ENCODE measurements at places on chromosomes 16 and 17.

GRCh38 chr17:28698253-28698941 is 13.3 kb downstream of the PROCA1 start:
- peak; percentile 26 for DNase-seq

DNA sequence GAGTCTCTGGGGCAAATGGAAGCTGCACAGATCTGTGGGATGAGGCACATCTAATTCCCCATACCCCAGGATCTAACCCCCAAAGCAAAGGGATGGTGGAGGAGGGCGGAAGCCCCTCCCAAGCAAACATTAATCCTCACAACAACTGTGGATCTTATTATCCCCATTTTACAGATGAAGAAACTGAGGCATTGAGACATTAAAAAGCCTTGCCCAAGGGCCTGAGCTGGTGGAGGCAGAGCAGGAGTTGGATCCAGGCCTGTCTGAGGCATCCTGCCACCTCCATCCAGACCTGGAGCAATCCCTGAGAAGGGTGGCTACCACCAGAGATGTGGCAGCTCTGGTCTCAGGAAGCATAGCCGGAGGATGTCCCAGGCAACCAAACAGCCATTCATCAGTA is 17.7 kb upstream of the CBFB start:
- DNase-seq, result no peak

DNA sequence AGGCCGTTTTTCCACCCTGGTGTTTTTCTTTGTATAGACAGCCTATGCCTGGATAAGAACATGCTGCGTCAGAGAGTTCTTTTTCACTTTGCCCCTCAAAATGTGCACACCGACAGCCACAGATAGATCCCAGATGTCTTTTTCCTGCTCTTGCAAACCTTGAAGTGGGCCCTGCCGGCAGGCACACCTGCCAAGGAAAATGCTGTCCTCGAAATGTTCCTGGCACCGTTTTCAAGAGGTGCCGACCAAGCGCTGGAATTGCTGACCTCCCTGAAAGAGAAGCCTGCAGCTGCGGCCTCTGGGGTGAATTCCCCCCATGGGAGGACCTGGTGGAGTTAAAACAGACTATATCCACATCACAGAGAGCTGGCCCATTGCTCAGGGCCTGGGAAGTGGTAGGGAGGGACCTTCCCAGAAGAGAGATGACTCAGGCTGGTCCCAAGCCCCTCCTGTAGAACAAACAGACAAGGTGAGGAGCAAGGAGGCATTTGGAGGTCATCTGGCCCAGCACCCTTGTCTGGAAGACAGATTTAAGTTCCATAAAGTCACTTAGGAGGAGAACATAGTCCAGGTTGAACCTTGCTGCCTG is 668.1 kb downstream of the MAF start:
- no peak for DNase-seq

GRCh38 chr16:55706739-55707384 is 51.1 kb downstream of the SLC6A2 start:
- DNase-seq, result no peak

DNA sequence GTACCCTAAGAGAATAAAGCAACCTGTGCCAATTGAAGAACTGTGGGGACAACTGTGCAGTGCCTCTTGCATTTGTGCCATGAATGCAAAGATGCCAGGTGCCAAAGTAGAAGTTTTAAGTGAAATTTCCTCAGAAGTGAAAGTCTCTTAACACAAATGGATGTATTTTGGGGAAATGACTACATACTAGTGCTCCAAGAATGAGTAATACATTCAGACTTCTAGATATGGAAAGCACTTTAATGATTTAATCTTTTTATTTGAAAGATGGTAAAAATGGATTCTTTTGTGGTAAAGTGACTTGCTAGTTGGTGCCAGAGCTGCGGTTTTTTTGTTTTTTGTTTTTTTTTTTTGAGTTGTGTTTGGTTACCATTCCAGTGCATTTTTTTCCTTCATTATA is 15.0 kb downstream of the UTP18 start:
- no peak for DNase-seq

- peak; percentile 74 for DNase-seq
Measured at GRCh38 chr17:58755577-58756245, at the start of gene PPM1E. Gene PPM1E (plus strand): TSS chr17:58755854.

GRCh38 chr16:1278477-1278876 is 22.6 kb downstream of the TPSD1 start:
- no peak for DNase-seq

DNA sequence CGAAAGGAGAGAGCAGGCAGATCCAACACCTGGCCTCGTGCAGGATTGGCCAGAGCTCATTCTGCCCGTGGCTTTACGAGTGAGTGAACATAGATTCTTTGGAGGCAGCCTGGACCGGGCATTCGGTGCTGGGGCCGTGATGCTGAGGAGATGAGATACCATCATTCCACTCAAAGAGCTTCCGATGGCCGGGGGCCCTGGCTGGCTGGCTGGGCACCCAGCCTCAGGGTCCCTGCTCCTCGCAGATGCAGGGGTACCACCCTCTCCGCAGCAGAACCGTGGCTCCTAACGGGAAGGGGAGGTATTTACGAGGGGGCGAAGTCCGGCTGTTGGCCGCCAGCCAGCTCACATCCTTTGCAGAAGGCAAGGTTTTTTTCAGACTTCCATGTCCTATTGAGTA is 66.1 kb upstream of the FOXF1 start:
- no peak for DNase-seq
